ENCODE measurements at places on chromosomes 6 and 20.

DNA sequence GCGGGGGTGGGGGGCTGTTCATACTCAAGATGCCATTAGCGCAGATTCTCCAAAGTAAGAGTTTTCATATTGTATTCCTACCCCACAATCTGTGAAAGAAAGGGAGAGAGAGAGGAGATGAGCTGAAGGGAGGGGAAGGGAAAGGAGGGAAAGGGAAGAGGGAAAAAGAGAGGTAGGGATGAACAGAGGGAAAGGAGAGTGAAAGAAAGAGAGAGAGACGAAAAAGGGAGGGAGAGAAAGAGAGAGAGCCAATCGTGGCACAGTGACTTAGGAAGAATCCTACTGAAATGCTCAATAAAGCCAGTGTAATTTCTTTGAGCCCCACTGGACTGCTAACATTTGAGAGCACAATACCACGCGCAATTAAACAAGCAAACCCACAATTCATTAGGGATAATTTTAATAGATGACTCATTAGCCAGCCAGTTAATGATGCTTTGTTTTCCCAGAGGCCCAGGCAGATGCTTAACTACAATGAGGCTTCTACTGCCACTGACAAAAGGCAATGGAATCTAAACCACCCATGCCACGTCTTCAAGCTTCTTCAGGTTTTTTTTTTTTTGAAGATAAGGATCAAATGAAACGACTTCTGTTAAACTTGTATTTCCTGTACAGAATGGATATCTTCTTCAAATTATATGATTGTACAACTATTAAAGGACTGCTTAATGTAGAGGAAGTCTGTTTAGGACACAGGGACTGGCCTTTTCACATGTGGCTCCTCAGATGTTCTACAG lies 306.8 kb downstream of the FOXC1 start:
- no peak overlapping the region for H3K27ac ChIP-seq
- H3K36me3 ChIP-seq: no peaks in the 10 kb centered on the region
- no peaks in the 10 kb centered on the region for H3K27me3 ChIP-seq
- no peak for DNase-seq

- no peaks in the 10 kb centered on the region for H3K36me3 ChIP-seq
- H3K27ac ChIP-seq: no peak overlapping the region
- DNase-seq: no peak
- H3K4me1 ChIP-seq: no peaks in the 10 kb centered on the region
- no peaks in the 10 kb centered on the region for H3K27me3 ChIP-seq
Measured at GRCh38 chr20:22492497-22492896, 91.9 kb downstream of the FOXA2 start.

- no peak overlapping the region for H3K27ac ChIP-seq
- no peak overlapping the region for H3K4me3 ChIP-seq
- DNase-seq: no peak
Measured at GRCh38 chr6:166636191-166636933, 9.3 kb upstream of the RPS6KA2 start.

- H3K36me3 ChIP-seq: no peaks in the 10 kb centered on the region
- no peaks in the 10 kb centered on the region for H3K27me3 ChIP-seq
- no peak overlapping the region for H3K4me3 ChIP-seq
- no peak overlapping the region for H3K27ac ChIP-seq
Measured at GRCh38 chr20:7571101-7571500, 369.2 kb downstream of the HAO1 start.

DNA sequence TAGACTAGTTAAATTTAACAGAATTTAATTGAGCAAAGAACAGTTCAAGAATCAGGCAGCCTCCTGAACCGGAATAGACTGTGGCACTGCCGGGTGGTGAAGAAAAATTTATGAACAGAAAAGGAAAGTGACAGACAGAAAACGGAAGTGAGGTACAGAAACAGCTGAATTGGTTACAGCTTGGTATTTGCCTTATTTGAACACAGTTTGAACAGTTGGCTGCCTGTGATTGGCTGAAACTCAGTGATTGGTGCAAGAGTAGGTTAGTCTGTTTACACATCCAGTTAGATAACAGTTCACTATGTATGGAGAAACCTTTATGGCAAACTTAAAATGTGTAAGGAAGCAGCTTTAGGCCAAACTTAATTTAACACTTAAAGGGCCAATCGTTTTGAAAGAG lies 116.0 kb upstream of the CITED2 start:
- H3K27me3 ChIP-seq: no peaks in the 10 kb centered on the region
- no peak overlapping the region for H3K4me3 ChIP-seq
- no peaks in the 10 kb centered on the region for H3K36me3 ChIP-seq
- no peaks in the 10 kb centered on the region for H3K4me1 ChIP-seq

GRCh38 chr20:38216201-38216600 lies 44.3 kb downstream of the KIAA1755 start:
- H3K36me3 ChIP-seq: no peaks in the 10 kb centered on the region
- no peaks in the 10 kb centered on the region for H3K27me3 ChIP-seq
- no peak overlapping the region for H3K4me3 ChIP-seq
- H3K27ac ChIP-seq: no peak overlapping the region

DNA sequence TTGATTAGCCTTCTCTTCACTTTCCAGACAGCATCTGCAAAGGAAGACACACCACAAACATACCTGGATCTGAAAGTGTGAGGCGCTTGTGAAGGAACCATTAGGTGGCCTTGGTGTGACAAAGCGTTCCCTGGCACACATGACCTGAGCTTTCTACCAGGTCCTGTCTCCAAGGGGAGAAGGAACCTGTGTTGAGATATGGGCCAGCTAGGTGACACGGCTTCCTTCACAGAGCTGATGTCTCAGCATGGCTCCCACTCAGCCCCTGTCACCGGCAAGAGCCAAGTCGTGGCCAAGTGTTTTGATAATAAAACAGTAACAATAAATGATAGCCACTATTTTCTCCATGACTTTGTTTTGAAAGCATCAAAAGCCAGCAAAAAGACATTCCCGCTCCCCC lies 20.3 kb upstream of the TAGAP start:
- peaks cover 61% of the 10 kb centered on the region for H3K4me1 ChIP-seq
- H3K36me3 ChIP-seq: no peaks in the 10 kb centered on the region
- no peak overlapping the region for H3K4me3 ChIP-seq
- no peak for DNase-seq

DNA sequence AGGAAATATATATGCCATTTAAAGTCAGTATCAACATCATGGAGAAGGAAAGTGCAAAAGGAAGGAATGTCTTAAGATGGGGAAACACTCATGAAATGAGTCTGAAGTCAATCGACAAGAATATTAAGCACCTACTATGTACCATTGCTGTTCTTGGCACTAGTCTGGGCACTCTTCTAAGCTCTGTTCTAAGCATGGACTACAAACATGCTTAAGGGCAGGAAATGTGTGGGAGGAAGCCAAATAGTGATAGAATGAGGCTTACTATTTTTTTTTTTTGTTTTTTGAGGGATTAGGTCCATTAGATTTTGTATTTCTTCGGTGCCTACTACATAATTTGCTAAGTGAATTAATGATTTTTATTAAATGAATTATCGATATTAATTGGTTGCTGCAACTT lies 83.8 kb upstream of the SUPT3H start:
- H3K27me3 ChIP-seq: no peaks in the 10 kb centered on the region
- no peak for DNase-seq
- H3K4me1 ChIP-seq: peaks cover 12% of the 10 kb centered on the region
- H3K4me3 ChIP-seq: no peak overlapping the region

DNA sequence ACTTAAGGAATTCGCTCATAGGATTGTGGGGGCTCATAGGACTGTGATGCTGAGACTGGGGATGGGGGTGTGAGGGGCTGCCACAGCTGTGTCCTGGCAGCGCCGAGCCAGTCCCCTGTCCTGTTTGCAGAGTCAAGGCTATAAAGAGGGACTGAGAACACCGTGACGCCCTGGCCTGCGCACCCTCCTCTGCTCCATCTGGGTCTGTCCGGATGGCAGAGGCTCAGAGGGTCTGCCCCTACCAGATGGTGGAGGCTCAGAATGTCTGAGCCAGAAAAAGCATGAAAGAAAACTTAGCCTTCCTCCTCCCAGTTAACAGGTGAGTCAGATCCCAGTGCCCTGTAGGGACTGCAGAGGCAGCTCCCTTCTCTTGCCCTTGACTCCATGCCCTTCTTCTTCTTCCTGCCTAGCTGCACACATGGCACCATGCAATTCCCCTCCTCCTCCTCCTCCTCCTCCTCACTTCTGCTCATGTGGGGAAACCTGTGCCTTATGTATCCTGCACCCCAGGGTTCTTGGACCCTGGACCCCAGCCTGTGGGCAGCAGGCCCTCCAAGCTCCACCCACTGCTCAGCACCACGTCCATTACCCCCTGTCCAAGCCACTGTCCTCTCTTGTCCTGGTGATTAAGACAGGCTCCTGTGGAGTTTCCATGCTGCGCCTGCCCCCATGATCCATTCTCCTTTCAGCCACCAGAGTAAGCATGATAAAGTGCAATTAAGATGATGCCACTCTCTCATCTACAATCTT lies 410.0 kb upstream of the SULF2 start:
- no peak overlapping the region for H3K27ac ChIP-seq
- no peaks in the 10 kb centered on the region for H3K27me3 ChIP-seq
- H3K36me3 ChIP-seq: no peaks in the 10 kb centered on the region
- no peak overlapping the region for H3K4me3 ChIP-seq
- no peaks in the 10 kb centered on the region for H3K4me1 ChIP-seq
- DNase-seq: no peak
